ENCODE measurements at places on chromosomes 5 and 9.
A peak's percentile ranks its signal among the peaks of the same experiment; 100 is the strongest.

- H3K36me3 ChIP-seq: no peaks in the 10 kb centered on the region
- peaks cover 38% of the 10 kb centered on the region for H3K4me1 ChIP-seq
- no peak overlapping the region for H3K27ac ChIP-seq
- H3K27me3 ChIP-seq: peaks cover 34% of the 10 kb centered on the region
- H3K4me3 ChIP-seq: no peak overlapping the region
Measured at GRCh38 chr9:121601194-121601593, 50.2 kb upstream of the DAB2IP start.

GRCh38 chr5:170382790-170383189 is 6.4 kb downstream of the KCNMB1 start:
- no peaks in the 10 kb centered on the region for H3K36me3 ChIP-seq
- H3K27ac ChIP-seq: no peak overlapping the region

DNA sequence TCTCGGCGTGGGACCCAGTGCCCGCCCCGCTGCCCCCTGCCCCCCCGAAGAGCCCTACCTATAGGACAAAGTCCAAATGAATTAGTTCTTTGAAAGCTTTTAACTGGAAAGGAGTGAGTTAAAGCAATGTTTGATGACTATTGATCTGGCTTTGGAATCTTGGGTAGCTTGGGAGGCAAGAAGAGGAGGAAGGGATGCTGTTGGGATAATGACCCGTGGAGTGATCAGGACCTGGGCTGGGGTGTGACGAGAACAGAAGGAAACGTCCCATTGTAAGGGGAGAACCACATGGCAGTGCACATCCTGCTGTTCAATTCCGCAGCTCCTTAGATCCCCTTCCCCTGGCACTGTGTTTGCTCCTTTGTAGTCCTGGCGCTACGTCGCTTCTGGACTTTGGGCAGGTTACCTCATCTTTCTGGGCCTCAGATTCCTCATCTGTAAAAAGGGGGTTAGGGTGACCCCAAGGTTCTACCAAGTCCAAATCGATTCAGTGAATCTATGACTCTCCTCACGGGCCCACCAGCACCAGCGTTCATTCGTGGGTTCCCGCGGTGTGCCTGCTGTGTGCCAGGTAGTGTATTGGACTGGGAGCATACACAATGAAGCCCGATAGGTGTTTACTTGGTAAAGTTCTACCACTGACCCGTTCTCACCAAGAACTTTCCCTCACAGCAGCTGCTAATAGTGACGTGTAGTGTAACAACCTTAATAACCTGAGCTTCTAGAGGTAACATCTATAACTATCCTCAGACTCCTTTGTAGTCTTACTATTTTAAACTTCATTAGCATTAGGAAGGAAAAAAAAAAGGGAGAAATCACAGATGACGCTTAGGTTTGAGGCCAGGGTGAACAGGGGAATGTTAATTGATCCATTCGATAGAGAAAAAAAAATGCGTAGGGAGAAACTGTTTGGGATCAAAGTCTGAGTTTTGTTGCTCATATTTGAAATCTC is 1.1 kb upstream of the NADK2 start:
- H3K27ac ChIP-seq: no peak overlapping the region
- no peaks in the 10 kb centered on the region for H3K27me3 ChIP-seq
- DNase-seq: peak; percentile 16
- H3K4me1 ChIP-seq: peaks cover 11% of the 10 kb centered on the region

DNA sequence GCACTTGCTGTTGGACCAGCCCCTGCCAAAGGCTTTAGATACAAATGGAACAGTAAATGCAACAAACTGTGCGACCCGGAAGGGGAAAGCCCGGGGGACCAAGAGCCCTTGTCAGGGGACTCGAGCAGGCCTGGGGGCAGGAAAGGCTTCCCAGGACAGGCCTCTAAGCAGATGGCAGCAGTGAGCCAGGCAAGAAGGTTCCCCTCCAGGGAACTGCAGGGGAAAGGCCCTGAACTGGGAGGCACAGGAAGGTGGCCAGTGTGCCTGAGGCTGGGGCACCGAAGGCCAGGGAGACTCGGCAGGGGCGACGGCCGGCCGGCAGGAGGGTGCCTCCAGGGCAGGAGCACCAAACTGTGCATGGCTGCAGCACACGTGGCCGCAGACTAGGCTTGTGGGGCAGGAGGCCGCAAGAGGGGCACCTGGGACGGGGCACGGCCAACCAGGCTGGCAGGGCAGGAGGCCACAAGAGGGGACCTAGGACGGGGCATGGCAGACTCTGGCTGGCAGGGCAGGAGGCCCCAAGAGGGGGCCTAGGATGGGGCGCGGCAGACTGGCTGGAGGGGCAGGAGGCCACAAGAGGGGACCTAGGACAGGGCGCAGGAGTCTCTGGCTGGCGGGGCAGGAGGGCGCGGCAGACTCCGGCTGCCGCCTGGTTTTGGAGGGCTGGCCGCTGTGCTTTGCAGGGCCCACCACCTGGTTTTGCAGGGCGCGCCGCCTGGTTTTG is 10.0 kb downstream of the VAV2 start:
- H3K4me1 ChIP-seq: no peaks in the 10 kb centered on the region
- H3K4me3 ChIP-seq: no peak overlapping the region
- no peak for DNase-seq

DNA sequence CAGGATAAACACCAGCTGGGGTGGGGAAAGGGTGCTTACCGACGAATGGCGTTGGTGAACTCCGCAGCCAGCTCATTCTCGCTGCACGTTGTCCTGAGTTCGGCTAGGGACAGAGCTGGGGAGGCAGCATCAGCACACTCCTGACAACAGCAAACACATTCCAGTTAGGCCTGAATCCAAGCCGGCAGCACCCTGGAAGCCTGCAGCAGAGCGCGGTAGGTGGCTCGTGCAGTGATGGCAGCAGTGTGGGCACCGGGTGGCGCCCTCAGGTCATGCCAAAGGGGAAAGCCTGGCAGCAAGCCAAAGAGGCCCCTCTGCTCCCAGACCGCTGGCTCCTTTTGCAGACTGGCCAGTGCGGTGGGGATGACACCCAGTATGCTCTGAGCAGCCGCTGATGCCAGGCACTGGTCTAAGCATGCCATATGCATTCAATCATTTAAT is 66.9 kb downstream of the DCP2 start:
- no peaks in the 10 kb centered on the region for H3K27me3 ChIP-seq
- no peak for DNase-seq
- H3K4me3 ChIP-seq: no peak overlapping the region
- H3K4me1 ChIP-seq: peaks cover 4% of the 10 kb centered on the region
- no peaks in the 10 kb centered on the region for H3K36me3 ChIP-seq

DNA sequence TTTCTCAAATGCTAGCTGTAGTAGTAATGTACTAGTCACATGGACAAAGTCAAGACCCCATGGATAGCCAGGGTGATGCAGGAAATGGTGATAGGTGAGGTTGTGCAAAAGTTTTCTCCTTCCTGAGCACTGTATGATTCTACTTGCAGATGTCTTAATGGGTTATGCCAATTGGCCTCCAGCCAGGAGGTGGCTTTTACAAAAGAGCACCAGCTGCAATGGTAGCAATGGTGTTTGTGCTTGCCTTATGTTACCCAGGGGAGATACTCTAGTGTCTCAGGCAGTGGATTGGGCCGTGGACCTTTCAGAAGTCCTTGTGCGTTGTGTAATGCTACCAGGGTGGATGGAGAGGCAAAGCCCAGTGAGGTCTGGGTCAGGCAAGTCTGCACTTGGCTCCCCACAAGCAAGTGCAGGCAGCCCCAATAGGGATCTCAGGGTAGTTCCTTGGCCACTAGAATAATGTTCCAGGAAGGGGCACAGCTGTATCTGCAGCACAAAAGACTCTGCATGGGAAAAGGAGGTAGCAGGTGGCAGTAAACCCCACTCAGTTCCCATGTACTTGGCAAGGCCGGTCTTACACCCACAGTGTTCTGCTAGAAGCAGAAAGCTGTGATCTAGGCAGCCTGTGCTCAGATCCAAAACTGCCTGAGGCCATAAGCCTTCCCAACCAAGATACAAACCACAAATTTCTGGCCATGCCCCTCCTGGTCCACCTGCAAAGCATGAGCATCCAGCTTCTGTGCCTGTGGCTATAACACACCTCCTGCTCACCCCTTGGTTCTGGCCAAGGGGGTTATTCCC is 46.4 kb upstream of the EDIL3 start:
- no peaks in the 10 kb centered on the region for H3K36me3 ChIP-seq
- H3K27me3 ChIP-seq: no peaks in the 10 kb centered on the region
- H3K4me3 ChIP-seq: no peak overlapping the region
- no peak overlapping the region for H3K27ac ChIP-seq

DNA sequence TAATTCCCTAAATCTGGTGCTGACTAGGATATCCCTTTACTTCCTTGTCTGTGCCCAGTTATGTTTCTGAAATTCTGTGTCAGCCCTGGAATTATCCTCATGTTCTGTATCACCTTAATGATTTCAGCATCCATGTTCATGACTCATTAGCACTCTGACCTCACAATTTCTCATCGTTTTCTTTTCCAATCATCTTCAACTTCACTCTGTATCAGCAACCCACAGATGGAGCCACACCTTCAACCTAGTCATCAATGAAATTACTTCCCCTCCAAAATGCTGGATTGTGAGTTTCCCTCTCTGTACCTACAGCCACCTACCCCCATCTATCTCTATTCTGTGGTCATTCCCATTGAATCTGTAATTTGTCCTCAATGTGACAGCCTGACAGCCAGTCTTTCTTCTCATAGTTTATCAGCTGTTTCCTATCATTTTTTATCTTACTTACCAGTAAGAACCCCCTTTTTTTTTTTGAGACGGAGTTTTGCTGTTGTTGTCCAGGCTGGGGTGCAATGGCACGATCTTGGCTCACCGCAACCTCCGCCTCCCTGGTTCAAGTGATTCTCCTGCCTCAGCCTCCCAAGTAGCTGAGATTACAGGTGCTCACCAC is 3.1 kb upstream of the IL6ST start:
- H3K27ac ChIP-seq: no peak overlapping the region
- DNase-seq: peak; percentile 67
- H3K36me3 ChIP-seq: no peaks in the 10 kb centered on the region
- no peaks in the 10 kb centered on the region for H3K27me3 ChIP-seq
- H3K4me3 ChIP-seq: no peak overlapping the region

DNA sequence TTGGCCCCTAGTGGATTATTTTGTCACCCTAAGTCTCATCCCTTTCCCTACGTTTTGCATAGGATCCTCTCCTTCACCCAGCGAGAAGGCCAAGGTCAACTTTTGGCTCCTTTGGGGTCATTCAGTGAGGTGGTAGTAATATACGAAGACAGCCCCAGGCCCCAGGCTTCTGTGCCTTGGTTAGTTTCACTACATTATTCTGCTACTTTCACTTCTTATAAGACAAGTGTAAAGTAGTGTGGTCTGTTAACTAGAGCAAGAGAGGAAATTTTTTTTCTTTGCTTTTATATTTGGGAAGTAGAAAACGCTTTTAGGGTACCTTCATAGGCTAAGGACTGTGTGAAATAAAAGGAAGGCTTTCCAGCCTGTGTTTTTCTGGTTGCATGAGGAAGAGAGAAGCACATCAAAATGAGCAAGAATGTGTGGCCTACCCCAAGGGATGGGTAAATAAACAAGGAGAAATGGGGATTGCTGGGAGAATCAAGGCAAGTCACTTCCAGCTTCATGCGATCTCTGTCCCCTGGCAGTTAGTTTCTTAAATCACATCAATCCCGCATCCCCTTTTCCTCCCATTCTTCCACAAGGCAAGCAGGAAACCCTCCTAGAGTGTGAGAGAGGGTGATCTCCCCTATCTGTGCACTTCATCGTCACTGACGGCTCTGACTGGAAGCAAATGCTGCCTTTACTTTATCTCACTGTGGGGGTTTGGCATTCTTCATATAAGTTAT is 677.0 kb upstream of the WWC1 start:
- no peak overlapping the region for H3K4me3 ChIP-seq
- no peak overlapping the region for H3K27ac ChIP-seq
- DNase-seq: no peak
- H3K36me3 ChIP-seq: no peaks in the 10 kb centered on the region
- H3K4me1 ChIP-seq: no peaks in the 10 kb centered on the region

DNA sequence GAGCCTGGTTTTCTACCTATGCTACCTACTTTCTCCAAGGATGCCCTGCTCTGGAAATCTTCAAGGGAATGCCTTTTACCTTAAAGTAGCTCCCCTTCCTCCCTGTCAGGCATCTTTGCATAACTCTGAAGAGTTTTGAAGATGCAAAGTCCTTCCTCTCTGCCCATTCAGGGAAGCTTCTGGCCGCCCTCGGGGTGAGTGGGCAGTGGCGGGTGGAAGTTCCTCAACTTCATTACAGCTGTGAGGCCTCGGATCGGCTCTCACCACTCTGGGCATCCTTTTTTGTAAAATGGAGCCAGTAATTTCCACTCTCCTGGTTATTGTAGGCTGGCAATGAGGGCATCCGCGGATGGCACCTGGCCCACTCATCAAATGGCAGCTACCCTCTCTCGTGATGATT is 31.7 kb upstream of the STXBP1 start:
- peaks cover 46% of the 10 kb centered on the region for H3K4me1 ChIP-seq
- H3K36me3 ChIP-seq: no peaks in the 10 kb centered on the region
- no peak for DNase-seq
- H3K4me3 ChIP-seq: no peak overlapping the region
- no peak overlapping the region for H3K27ac ChIP-seq
- H3K27me3 ChIP-seq: no peaks in the 10 kb centered on the region

GRCh38 chr5:27810458-27810857 is 772.1 kb upstream of the CDH9 start:
- no peak overlapping the region for H3K27ac ChIP-seq
- no peaks in the 10 kb centered on the region for H3K27me3 ChIP-seq
- H3K4me1 ChIP-seq: no peaks in the 10 kb centered on the region
- no peak overlapping the region for H3K4me3 ChIP-seq
- no peaks in the 10 kb centered on the region for H3K36me3 ChIP-seq

DNA sequence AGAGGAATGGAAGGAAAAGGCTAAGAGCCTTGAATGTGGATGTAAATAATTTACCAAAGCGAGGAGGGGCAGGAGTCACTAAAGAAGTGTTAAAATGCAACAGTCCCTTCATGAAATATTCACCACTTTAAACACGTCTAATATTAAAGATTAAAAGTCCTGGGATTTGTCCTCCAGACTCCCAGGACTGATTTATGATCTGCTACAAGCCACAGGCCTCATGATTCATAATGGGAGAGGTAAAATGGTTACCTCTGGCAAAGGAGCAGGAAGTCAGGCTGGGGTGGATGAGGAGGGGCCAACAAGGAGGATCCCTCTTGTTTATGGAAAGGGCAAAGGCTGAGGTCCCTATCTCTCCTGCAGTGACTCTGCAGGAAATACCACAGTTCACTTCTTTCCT is 292.4 kb downstream of the TRIM32 start:
- no peak for DNase-seq
- no peaks in the 10 kb centered on the region for H3K36me3 ChIP-seq
- no peak overlapping the region for H3K27ac ChIP-seq

DNA sequence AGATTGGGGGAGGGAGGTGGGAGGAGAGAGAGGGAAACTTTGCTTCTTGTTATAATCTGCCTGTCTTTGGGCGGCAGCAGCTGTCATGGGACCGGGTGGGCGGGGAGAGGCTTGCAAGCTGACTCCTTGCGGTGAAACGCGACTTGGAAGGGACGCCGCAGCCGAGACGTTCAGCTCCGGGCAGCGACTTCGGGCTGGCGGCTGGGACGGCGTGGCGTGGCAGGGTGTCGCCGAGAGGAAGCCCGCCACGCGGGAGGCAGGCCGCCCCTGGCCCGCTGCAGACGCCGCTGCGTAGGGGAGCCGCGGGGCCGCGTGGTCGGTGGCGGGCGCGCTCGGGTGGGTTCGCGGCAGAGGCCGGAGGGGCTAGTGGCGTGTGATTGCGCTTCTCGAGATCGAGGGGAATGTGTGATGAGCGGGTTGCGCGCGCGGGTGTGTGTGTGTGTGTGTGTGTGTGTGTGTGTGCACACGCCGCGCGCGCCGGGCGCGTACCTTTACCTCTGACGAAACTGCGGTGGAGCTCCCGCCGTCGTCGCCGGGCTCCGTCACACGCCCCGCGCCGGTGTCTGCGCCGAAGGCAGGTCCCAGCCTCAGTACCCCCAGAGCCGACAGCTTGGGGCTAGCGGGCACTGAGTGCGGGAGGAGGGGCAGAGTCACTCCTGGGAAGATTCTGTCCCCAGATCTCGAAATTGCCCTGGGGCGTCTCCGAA is 1.7 kb downstream of the PPARGC1B start:
- H3K4me1 ChIP-seq: peaks cover 26% of the 10 kb centered on the region
- peak overlapping the region; percentile 89 for H3K4me3 ChIP-seq
- H3K36me3 ChIP-seq: no peaks in the 10 kb centered on the region
